ENCODE measurements at places on chromosomes 3 and 15.

DNA sequence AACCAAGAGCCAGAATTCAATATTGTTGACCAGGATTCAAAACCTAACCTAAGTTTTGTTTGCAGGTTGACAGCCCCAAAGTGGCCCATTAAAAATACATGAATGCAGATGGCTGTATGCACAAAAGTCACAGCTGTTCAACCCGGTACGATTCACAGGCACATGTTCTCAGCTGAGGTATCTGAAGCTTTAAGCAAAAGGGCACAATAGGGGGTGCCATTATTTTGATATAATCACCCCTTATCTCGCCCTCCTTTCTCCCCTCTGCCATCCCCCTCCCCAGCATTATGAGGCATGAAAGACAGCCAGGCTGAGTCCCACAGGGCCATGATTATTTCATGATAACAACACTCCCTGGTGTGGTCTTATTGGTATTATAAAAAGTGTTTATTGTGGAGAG lies 264.9 kb downstream of the EBLN2 start:
- no peak for DNase-seq

DNA sequence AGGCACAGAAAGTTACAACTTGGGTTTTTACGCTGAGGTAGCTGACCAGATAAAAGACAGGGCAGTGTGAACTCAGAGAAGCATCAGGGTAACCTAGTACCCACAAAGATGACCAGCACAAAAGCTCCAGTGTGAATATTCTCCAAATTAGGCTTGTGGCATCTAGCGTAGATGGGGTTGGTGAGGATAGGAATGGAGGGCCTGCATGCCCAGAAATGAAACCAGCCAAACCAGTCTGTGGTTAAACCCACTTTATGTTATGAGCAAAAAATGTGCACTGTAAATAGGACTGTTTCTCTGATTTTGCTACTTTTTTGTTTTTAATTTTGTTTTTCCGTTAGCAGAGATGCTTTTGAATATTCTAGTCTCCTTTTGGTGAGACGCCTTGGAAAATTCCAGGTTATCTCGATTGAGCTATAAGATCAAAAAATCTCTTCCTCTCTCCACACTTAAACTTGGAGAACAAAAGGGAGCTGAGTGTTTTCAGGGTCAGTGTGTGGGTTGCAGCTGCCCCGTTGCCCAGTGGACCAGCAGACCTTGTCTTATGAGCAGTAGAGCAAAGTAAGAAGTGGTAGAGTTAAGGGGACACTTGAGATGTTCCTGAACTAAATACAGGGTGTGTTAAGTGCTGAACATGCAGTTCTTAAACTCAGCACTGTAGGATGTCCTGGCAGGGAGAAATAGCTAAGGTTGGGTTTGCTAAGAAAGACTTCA lies 132.9 kb downstream of the C3orf38 start:
- no peak for DNase-seq

GRCh38 chr3:47617086-47618010 lies 38.7 kb upstream of the CSPG5 start:
- DNase-seq: no peak

- DNase-seq: peak; percentile 63
Measured at GRCh38 chr3:103847081-103848062, 1412.6 kb downstream of the ZPLD1 start.

GRCh38 chr3:101873619-101874018 lies 24.3 kb downstream of the NFKBIZ start:
- DNase-seq: no peak

- DNase-seq: no peak
Measured at GRCh38 chr3:52298149-52299098, 10.8 kb downstream of the GLYCTK start.

DNA sequence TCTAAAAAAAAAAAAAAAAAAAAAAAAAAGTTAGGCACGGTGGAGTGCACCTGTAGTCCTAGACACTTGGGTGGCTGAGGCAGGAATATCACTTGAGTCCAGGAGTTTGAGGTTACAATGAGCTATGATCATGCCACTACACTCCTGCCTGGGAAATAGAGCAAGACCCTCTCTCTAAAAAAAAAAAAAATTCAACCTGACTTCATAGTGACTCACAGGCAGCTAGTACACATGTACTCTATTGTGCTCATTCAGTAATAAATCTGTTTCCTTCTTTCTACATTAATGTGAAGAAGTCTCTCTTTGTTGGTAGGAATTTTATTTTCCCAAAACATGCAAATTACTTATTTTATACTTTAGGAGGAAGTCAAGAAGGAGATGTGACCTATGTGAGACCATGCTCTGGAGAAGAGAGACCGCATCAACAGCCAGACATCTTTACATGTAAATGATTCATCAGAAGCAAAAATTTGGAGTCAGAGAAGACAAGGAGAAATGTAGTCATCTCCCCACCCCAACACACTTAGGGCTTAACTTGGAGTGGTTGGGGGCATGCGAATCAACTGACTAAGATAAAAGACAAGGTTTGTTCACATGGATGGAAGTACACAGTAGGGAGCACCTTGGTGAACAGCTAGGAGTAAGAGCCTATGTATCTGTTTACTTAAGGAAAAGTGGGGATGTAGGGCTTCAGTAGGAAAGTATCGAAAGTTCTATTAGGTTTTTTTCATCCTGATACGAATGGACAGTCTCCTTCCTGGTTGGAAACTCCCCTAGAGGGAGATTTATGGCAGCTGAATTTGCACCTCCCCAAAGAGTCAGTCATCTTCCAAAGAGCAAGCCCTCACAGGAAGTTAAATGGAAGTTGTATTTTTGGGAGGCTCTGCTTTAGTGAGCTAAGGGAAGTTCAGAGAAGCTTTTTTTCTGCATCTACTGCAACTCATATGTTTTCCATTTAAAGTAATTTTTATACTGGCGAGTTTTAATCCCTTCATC lies 23.0 kb upstream of the NMD3 start:
- DNase-seq: no peak

GRCh38 chr15:48389691-48390143 lies 58.5 kb downstream of the DUT start:
- DNase-seq: no peak

DNA sequence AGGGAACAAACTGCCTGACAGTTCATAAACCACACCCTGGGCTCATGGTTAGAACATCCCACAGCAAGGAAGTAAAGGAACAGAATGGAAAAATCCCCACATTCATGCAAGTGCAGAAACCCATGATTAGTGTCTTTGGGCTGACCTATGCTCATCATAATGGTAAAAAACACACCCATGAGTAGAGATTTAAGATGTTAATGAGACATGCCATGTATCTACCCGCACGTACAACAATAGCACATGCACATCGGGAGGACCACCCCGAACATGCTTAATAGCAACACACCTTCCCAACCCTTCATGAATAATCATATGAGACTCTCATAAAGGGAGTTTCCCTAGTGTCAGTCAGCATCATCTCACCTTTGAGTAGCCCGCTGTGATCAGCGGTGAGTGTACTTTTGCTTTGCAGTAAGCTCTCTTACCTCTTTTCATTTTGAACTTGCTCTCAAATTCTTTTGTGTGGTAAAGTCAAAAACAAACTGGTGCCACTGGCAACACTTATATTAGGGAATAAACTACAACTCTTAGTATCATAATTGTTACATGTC lies 23.2 kb downstream of the ZBED2 start:
- no peak for DNase-seq

DNA sequence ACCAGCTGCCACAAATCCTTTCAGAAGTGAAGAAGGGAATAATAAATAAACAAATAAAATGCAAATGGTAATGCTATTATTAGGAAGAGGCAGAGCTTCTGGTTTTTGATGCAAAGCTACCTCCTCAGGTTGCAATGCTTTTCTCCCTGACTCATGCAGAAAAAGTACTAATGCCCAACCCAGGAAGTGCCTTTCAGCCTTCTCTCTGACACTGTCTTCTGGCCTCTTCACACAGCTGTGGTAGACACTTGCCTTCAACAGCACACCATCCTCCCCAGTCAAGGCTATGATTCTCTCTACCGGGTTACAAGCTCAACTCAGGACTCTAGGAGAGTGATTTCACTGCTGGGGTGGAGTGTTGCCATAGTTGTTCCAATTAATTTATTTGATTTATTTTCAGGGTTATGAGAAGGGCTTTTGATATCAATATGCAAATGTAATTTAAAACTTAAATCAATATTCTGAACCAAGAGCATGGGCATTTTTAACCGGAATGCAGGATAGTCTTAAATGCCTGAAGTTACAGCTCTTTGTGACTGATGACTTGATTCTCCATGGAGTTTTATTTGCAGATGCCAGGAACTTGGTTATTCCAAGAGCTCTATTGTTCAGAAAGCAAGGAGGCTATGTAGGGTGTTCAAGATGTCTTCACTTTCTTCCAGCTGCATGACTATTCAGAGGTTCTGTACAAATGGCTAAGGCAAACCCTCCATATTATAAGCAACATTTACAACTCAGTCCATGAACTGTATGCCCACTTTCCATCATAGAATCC lies 27.1 kb upstream of the GALNT15 start:
- DNase-seq: no peak

DNA sequence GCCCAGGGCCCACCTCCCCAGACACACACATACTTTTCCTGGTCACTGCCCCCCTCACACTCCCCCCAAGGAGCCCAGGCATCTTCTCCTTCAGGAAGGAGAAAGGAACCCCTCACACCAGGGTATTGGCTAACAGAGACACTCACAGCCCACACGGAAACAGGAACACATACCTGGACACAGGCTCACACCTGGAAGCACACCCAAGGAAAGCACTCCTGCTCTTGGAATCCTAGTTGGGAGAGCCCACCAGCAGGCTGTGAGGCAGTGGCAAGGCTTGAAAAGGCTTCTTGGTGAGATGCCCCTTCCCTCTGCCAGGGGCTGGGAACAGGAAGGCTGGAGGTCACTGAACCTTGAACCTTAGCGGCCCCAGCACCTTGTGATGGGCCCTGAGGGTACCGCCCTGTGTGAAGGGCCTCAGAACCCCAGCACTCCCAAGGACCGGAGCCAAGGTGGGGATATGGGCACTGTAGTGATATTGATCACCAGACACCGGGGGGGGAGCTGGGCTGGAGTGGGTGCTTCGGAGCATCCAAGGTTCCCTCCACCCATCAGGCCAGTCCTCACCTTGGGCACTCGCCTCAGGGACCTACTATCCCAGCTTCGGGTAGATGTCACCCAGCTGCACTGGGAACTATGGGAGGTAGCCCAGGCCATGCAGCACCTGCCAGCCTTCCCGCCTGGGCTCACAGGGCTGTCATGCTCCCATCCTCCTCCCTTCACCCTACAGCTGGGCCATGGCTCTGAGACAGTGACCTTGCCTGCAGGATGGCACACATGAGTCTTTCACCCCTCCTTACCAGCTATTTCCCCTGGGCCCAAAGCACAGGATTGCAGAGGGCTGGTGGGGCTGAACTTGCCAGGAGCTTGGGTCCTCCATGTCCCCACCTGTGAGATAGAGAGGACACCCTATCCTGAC lies 16.4 kb downstream of the MYL3 start:
- DNase-seq: no peak

DNA sequence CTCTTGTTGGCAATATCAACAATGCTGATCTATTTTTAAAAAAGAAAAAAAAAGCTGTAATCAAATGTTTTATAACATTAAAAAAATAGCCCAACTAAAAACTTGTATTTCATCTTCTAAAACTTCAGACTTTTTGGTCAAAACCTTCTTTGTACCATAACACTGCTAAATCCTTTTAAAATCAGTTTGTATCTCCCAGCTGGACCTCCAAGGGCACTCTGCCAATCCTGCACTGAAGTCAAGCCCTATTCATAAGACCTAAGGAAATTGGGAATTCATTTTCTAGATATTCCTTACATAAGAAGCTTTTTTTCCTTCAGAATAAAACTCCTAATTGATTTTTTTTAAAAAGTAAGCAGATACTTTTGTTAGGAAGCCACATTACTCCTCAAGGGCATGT lies 38.2 kb upstream of the HCLS1 start:
- DNase-seq: no peak

DNA sequence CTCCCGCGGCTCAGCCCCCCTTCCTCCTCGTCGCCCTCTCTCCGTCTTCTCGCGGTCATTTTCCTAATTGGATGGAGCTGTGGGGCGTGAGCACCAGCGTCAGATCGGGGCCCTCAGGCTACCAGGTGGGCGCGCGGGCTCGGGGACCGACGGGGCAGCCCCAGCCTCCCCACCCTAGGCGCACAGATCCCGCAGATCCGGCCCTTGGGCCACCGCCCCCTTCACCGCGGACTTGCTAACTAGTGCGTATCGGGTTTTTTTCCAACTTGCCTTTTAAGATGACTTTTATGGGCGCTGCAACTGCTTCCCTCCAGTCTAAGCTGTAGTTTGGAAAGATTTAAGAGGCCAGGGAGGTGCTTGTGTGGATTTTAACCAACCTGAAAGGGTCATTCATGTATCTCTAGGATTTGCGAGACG lies 1.3 kb downstream of the ZNF710 start:
- no peak for DNase-seq

DNA sequence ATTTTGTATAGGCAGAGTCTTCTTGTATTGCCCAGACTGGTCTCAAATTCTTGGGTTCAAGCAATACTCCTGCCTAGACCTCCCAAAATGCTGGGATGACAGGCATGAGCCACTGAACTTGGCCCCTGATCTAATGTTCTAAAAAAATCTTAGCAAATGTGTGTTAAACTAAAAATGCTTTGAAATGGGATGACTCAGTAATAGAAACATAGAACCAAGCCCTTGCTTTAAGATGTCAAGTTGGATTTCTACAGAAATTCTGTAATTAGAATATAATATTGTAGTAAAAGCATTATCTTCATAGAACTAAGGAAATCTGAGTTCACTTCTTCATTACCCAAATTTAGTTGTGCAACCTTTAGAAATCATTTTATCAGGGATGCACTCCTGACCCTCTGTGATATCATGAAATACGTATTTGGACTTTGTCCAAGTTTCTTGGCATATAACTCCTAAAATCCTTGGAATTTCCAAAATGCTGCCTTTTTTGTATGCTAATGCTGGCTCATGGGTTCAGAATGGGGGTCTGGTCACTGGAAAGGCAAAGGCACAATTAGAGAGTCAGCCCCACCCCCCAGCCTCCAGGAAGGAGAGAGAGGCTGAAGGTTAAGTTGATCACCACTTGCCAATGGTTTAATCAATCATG lies 217.3 kb downstream of the TP63 start:
- no peak for DNase-seq

GRCh38 chr3:159711560-159712333 lies 276.9 kb upstream of the IL12A start:
- no peak for DNase-seq

DNA sequence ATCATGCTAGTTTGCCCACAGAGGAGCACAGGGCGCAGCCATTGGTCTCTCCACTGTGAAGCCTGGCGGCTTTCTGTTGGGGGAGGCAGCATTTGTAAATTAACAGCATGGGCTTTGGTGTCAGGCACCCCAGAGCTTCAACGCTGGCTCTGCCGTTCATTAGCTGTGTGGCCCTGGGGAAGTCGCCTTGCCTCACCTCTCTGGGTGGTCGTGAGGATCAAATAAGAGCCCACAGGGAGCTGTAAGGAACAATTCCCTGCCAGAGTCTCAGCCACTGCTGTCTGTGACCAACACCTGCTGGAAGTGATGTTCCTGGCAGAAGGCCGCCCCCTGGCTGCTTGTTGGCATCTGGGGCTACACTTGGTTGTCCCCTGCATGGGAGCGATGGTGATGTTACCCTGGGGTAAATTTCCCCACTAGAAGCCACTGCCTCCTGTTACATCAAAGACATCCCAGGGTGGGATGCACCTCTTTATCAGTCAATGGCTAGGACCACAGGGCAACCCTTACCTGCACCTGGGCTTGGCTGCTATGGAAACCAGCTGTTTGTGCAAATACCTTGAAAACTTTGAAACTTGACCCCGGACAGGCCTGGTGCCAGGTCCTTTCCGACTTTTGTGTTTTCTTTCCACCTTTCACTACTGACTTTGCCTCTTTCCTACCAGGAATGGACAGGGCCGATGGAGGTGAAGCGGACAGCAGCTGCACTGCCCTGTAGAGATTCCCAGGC lies 36.9 kb downstream of the DNASE1L3 start:
- DNase-seq: no peak

- DNase-seq: no peak
Measured at GRCh38 chr15:64187396-64188191, 24.8 kb upstream of the PPIB start.
